NCI-H146 (cell line): ENCODE measurements at places on chromosomes 7 and 10.

GRCh38 chr7:112420236-112420861 is 29.9 kb upstream of the IFRD1 start:
- DNase-seq = peak; percentile 90

DNA sequence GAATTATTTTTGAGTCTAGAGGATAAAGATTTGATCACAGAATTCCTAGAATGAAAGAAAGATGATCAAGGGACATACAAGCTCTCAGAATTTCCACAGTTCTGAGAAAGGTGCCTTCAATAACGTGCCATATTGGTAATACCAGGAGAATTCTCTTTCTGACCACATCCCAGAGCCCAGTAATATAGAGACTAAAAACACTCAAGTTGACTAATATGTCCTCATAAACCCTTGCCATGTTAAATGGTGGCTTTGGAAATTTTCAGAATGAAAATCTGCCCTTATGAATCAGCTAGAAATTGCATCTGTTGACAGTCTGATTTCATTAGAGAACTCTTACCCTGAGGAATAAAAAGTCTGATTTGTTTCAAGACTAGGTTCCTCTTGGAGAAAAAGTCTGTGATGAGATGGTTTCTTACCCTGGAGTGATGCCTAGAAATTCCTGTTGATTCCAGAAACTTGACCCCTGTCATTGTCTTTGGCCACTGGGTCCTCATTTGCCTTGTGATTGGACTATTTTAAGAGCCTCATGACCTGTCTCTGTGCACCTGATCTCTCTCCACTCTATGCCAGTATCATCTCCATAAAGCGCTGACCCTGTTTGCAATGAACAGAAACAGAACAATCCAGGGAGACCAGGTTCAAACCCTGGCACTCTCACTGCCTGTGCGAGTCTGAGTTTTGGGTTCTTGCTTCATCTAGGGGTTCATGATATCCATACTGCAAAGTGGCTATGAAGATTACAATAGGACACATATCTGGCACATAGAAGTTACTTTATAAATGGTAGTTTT is 3.3 kb downstream of the IL2RA start:
- no peak for DNase-seq

- DNase-seq = no peak
Measured at GRCh38 chr7:50504646-50505546, 54.7 kb upstream of the FIGNL1 start.

GRCh38 chr7:30799976-30800661 is 28.9 kb downstream of the MINDY4 start:
- no peak for DNase-seq

- no peak for DNase-seq
Measured at GRCh38 chr10:7329219-7329618, 81.6 kb downstream of the SFMBT2 start.

- no peak for DNase-seq
Measured at GRCh38 chr10:45592926-45593325, 79.6 kb downstream of the ZFAND4 start.

DNA sequence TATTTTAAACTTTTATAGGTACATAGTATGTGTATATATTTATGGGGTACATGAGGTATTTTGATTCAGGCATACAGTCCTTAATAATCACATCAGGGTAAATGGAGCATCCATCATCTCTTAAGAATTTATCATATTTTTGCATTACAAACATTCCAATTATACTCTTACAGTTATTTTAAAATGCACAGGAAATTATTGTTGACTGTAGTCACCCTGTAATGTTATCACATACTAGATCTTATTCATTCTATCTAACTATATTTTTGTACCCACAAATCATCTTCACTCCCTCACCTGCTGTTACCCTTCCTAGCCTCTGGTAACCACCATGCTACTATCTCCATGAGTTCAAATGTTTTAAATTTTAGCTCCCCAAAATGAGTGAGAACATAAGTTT is 56.3 kb upstream of the FAM3C start:
- DNase-seq = no peak

DNA sequence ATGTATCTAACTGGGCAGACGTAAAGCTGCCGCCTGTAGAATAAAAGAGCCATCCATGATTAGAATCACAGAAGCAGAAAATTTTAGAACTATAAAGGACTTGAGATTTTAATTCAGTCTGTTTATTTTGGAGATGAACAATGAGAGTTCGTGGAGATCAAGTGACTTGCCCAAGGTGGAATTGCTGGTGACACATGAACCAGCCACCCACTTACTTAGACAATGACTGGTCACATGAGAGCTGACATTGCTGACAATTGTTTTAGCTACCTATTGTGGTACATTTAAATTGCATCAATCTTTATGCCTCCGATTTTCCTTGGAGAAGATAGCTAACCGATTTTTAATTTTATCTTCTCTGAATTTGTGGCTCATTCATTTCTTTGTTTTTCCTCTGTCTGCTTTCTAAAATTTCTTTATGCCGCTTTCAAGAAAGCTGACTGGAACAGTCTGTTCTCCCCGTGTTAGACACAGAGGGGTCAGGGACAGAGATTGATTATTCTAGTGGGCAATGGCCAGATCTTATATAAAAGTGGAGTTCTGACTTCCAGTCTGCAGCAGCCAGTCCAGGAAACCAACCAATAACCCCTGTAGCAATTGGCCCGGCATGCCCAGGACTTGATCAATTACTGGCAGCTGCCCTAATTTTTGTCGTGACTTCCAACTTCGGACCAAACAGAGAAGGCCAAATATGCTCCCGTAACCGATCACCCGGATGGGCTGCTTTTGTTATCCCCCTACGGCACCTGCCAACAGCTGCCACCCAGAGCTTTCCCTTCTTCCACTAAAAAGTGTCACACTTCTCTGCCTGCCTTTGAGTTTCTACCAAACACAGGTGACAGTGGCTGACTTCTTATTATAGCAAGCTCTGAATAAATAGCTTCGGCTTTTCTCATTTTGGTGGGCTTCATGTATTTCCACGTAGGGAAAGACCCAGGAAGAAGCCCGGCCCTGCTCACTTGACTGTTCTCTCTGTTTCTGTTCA is 241.6 kb downstream of the CAMK1D start:
- DNase-seq = peak; percentile 58

- no peak for DNase-seq
Measured at GRCh38 chr7:12415072-12415471, 11.4 kb upstream of the VWDE start.

DNA sequence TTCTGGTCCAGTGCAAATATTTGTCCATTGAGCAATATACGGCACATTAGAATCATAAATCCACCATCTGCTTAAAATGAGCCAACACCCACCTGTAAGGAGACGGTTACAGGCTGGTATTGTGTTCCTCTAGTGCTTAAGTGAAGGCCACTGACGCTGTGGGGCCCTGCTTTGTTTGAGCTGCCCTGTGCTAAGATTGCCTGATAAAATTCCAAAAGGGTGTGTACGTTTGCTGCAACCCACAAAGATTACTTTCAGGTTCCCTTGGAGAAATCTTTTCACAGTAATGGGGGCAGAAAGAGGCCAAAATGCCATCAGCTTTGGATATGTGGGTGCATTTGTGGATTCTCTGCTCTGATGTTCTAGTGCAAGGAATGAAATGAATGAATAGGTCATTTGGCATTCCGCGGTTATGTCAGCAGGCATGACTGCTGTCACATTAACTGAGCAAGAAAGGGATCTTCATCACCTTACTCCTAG is 34.4 kb downstream of the AGR3 start:
- DNase-seq = peak; percentile 81

DNA sequence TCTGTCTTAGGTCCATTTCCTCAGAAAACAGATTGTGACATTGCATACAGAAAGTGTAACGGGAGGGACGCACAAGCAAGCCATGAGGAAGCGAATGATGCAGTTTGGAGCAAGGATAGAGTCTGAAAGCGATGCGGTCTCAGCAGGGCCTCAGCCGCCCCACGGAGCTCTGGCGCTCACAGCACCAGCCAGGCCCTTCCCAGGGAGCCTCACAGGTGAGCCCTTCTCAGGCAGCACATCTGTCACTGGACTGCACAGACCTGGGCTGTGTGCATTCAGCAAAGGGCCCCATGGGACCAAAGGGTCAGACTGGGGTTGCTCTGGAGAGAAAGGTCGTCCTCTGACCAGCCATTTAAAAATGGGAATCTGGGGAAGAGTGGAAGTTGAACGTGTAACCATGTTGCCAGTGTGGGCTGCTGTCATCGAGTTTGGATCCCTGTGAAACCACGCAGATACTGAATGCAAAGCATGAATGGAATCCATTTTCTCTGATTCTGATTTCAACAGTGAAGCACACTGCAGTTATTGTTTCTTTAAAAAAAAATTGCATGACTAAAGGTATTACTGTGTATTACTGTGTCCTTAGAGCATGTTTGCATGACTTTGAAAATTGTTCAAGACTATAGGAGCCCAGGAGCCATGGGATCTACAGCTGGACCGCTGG is 350.0 kb upstream of the AKR1E2 start:
- DNase-seq = no peak

DNA sequence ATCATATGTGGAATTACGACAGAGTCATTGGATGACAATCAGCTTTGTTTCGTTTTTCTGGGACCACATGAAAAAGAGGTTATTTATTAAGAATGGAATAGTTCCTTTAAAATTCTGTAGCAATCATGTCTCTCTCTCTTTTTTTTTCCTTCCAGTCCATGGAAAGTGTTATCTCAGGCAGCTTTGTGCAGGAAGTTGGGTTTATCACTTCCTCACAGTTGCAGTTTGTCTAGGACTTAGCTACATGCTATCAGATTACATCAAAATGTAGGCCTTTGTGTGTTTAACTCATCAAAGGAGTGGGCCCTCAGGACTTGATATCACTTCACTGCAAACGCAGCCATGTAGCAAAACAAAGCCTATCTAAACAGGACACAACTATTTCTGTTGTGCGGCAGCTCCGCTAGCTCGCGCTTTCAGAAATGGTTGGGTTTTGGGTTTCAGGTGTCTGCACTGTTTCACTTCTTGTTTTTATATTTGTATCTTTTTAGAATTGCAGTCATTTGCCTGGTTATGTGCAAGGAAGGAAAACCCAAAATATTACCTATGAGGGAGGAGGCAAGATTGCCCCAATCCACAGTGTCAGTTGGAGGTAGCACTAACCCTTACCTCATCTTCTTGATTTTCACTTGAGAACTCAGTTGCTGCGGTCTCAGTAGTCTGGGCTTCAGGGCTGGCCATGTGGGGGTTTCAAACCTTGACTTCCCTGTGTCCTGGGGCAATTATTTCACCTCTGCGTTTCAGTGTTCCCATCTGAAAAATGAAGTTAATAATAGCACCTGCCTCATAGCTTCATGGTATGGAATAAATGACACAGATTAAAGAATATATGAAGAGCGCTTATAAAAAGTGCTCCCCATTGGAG is 66.7 kb downstream of the HHEX start:
- DNase-seq = peak; percentile 55

- DNase-seq = no peak
Measured at GRCh38 chr7:50331564-50332208, 27.2 kb downstream of the IKZF1 start.

- no peak for DNase-seq
Measured at GRCh38 chr7:87231258-87231657, 11.7 kb upstream of the TMEM243 start.

DNA sequence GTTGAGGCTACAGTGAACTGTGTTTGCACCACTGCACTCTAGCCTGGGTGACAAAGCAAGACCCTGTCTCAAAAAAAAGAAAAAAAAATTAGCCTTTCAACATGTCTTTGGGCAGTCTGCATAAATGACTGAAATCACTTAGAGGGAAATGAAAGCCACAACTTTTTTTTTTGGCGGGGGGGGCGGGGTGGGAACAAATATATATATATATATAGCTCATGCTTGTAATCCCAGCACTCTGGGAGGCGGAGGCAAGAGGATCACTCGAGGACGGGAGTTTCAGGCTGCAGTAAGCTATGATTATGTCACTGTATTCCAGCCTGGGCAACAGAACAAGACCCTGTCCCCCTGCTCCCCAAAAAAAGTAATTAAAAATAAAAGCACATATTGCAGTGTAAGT is 23.4 kb upstream of the MICU1 start:
- no peak for DNase-seq

DNA sequence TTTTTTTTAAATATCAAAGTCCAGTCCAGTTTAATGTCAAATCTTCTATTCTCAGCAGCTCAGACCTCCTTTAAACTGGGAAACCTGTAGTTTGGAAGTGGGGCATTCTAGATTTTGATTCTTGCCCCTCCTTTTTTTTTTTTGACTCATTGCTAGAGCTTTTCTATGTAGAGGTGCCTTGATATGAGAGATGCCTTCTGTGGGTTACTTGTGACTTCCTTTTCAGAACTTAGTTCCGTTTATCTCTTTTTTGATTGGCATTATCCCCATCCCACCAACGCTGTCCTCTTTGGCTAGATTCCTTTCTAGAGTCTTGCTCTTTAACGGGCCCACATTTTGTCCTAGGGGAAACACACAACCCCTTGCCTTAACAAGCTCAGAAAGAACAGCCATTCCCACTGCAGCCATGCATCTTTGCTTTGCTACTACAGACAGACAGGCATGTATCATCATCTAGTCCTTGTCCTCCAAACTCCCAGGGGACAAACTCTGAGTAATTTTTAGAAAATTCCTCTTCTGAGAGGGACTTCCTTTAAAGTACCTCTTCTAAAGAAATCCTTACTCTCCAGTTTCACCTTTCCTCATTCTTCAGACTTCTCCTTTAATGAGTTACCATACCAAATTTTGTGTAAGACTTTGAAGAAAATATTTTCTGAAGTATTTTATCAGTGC is 153.6 kb downstream of the PHF14 start:
- DNase-seq = no peak

DNA sequence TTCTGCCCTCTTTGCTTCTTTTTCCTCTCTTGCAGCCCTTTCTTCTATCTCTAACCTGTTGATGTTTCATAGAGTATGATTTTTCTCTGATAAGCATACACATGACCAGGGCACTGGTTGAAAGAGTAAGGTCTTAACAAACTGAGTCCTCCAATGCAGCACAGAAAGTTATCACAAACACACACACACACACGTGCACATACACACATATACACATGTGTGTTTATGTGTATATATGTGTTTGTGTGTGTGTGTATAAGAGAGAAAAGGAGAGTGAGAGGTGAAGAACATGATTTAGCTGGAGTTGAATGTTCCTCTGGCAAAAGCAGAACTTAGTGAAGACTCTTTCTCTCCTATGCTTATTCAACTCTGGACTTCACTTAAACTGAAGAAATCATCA is 130.0 kb downstream of the KLF6 start:
- DNase-seq = no peak

- no peak for DNase-seq
Measured at GRCh38 chr7:129089521-129090212, 34.8 kb upstream of the TNPO3 start.

GRCh38 chr7:2956526-2957368 is 86.9 kb downstream of the CARD11 start:
- no peak for DNase-seq

DNA sequence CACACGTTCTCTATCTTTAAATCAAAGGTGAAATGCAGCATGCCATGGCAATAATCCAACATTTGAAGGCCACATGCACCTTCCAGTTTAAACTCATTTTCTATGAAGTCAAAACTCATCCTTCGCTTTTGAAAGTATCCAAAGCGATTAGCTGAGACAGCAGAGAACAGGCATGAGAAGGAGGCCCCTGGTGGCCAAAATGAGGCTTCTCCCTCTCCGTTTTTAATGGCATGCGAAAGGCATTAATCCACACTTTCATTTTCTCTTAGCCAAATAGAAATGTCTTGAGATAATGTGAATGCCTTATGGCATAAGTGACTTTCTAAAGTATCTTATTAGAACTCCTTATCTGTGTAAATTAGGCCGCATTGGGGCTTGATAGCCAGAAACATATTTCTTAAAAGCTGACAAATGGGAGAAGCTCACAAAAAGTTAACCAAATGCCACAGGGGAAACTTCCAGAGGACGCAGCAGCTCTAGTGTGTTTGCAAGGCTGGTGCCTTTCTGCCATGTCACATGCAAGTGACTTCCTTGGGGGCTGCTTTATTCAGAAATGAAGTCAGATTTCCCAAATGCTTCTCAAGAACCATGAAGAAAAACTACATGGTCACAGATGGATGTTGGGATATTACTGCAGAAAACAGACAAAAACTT is 1189.6 kb downstream of the SORCS1 start:
- DNase-seq = peak; percentile 78
